ENCODE measurements at places on chromosomes 4 and X.

GRCh38 chr4:2949782-2950125, 13.5 kb downstream of the NOP14 start:
- DNase-seq, result no peak

GRCh38 chr4:8338351-8338961, 68.9 kb downstream of the HTRA3 start:
- no peak for DNase-seq

DNA sequence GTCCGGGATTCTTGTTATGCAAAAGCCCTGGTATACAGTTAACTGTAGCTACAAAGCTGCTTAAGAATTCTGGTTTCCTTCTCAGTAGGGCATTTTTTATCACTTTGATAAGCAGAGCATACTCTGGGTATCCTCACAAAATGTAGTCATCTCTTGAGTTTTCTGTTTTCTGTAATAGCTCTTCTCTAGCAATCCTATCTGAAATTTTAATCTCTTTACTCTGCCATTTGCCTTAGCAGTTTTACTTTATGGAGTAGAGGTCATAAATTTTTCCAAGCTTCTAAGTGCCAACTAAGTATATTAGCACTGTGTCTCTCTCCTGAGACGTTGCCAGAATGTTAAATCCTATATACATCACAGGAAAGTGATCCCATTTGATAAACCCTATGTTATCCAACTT, 28.0 kb upstream of the BANK1 start:
- no peak for DNase-seq

DNA sequence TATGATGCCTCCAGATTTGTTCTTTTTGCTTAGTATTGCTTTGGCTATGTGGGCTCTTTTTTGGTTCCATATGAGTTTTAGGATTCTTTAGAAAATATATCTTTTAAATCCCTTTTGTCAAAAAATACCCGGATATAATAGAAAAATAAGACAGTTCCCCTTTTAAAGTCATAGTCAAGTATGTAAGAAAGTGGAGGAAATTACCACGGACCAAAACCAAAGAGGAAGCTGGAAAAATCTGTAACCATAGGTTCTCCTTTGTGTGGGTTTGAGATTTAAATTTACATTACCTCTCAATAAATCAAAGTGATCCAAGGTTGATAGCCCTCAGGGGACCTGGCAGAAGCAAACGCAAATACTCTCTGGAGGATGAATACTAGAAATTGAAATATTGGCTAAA, 58.3 kb upstream of the PACRGL start:
- DNase-seq, result no peak

GRCh38 chr4:81839347-81840042, 367.8 kb upstream of the RASGEF1B start:
- no peak for DNase-seq

- DNase-seq, result no peak
Observed at GRCh38 chr4:161225327-161225726, 938.5 kb downstream of the FSTL5 start.

GRCh38 chr4:5707366-5707765, 993 bp downstream of the EVC2 start:
- DNase-seq, result no peak

DNA sequence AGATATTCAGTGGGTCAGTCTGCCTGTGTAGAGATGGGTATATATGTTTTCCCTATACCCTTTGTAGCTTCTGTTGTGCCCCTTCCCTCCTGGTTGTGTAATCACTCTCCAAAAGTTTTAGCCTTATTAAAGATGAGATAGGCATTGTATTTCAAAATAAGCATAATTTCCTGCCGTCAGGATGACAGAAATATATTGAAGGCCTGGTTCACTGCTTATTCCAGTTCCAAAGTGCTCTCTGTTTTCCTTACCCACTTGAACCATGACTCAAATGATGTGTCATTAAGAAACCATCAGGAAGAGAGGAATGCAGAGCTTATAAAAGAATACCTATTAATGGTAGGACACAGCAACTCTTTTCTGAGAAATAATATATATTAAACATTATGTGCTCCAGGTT, 178.5 kb downstream of the GABRB1 start:
- no peak for DNase-seq

- DNase-seq, result no peak
Observed at GRCh38 chr4:182748283-182748682, 168.9 kb downstream of the DCTD start.

DNA sequence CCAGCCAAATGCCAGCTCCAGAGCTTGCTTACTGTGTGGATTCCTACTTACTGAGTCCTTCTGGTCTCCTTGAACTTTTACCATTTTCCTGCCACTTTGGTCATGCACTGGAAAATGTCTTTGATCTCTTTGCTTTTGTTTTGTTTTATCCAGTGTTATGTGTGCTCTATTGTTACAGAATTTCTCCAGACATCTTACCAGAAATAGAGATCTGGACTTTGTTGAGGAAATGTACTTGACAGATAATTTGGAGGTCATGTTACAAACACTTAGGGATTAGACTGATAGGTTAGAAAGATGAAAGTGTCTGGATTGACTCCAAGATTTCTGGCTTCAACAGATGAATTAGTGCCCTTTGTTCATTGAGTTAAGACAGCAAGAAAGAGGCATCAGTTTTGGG, 5.7 kb upstream of the ZNF330 start:
- DNase-seq, result no peak

DNA sequence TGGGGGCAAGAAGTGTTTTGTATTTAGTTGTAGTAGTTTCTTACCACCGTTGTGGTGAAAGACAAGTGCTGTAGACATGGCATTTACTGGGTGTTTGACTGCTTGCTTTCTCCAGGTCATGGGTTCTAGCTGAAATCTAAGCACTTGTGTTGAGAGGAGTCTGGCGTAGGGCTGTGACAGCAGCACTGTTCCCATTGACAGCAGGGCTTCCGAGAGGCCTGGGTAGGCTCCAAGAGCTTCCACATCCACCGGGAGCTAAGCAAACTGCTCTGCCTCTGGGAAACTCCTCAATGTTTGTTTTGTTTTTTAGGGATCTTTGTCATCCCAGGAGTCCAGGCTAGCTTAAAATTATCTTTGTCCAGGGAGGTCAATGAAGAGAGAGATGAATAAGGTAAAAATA, 44.3 kb downstream of the BMPR1B start:
- no peak for DNase-seq

DNA sequence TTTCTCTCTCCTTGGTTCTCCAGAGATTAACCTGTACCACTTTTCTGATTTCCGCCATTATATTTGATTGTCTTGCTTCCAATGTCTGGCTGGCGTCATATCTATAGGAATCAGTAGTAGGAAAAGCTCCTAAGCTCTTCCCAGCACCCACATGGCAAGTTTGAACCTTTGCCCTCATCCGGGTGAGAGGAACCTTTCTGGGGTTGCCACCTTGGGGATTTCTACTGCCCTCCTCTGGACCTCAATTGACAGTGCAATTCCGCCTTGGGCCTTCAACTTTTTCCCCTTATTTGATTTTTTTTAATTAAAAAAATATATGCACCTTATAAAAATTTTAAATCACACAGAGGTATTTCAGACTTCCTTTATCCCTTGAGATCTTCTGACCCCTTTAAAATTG, 2.0 kb upstream of the CXorf66 start:
- DNase-seq, result no peak

GRCh38 chrX:140141444-140142029, 176.2 kb upstream of the CXorf66 start:
- DNase-seq, result no peak

DNA sequence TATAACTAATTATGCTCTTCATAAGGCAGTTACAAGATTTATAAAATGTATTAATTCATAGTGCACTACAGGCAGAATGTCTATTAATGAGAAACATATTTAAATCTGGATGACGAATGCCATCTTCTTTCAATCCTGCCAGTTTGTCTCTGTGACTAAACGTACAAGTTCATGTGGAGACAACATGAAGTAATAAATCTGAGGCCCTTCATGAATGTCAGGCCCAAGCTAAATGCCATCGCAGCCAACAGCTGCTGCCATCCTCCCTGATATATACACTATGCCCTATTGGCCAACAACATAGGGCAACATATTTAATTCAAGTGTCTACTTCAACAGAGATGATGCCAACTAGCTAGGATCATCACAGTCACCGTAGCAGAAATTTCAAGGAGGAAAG, 43.7 kb downstream of the TSPAN5 start:
- no peak for DNase-seq

DNA sequence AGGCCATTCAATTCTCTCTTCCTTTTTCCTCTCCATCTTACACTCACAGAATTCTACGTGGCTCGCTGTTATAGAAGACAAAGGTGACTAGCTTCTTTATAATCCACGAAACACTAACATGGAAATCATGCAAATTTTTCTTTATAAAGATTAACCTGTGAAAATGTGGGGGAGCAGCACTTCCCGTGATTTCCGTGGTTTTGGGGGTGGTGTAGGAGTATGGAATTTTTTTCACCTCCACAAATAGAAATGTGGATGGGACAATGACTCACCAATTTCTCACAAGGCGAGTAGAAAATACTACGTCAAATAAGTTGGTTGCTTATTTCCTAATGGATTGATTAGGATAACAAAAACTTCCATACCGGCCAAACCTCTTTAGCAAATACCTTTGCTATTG, 719.2 kb upstream of the TENM3 start:
- DNase-seq, result no peak

DNA sequence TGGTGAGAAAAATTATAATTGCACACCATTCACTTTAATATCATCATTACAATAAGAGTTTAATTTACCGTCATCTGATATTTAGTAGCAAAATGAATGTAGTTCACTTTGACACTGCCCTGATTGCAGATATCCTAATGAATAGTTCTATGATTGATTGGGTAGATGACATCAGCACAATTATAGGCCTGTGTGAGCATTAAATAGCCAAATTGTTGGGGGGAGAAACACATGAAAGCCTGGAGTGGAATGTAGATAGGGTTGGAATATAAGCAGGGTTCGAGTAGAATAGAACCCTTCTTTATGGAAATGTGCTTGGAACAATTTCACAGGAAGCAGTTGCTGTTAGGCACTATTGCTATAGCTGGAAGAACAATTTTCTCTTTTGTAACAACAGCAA, 1526.2 kb downstream of the RPA4 start:
- DNase-seq, result no peak

DNA sequence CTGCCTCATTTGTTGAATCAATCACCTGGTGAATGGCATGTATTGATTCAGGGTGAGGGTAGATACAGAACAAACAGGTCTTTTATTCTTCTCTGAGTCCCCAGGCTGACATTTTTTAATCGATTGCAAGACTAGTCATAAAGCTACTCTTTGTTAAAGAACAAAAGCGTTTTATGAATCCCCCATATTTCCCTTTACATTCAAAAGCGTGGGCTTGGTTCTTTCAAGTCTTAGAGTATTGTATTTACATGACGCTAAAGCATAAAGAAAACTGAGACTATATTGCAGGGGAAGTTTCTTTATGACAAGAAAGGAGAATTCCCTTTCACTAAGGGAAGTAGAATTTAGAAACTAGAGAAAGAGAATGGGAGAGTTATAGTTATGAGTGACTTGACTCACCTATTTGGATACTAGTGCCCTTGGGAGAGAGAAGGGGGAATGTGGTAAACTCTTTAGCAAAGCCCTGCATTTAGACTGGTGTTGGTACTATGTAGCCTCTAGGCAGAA, 69.3 kb upstream of the PDE5A start:
- no peak for DNase-seq

DNA sequence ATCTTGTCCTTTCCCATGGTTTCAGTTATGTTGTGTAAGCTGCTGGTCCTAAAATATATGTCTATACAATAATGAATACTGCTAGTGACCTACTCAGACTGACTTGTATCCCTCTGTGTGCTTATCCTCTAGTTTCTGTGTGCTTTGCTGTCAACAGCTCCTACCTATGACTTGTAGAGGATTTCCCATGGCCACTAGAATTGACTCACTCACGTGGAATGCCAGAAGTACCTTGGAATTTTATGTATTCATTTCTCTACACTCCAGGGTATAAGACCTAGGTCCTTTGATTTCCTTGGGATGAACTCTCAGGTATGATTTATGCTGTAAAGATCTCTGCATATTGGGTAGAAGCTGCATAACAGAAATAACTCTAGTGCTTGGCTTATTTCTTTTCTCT, 279.9 kb upstream of the SLIT2 start:
- no peak for DNase-seq

DNA sequence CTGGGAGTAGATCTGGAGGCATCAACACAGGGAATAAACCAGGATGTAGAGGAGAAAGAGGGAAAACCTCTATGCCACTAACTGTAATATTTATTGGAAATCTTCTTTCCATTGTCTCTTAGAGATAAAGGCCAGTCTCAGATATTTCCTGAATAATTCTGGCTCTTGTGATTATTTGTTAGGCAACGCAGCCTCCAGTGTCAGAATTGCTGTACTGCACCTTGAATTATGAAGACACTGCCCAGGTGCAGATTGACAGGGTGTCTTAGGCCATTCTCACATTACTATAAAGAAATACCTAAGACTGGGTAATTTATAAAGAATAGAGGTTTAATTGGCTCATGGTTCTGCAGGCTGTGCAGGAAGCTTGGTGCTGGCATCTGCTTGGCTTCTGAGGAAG, 100.7 kb upstream of the ZDHHC15 start:
- no peak for DNase-seq

GRCh38 chr4:101933855-101934254, 143.3 kb downstream of the BANK1 start:
- no peak for DNase-seq

DNA sequence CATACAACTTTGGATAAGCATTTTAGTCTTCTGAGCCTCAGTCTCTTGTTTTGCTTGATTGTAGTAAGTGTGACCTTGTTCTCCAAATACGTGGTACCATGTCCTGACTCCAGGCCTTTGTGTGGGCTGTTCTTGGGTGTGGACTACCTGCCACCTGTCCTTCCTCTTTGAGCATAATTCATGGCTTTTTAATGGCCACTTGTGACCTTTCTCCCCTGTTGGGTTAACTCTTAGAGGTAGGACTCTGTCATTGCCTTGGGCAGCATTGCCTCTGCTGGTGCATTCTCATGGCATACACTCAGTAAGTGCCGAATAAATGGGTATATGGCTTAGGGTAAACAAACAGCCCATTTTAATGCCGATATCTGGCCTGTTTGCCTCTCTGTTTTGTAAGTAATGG, 3.0 kb downstream of the NSD2 start:
- DNase-seq, result no peak

- DNase-seq, result no peak
Observed at GRCh38 chr4:11194431-11194830, 234.3 kb downstream of the HS3ST1 start.

DNA sequence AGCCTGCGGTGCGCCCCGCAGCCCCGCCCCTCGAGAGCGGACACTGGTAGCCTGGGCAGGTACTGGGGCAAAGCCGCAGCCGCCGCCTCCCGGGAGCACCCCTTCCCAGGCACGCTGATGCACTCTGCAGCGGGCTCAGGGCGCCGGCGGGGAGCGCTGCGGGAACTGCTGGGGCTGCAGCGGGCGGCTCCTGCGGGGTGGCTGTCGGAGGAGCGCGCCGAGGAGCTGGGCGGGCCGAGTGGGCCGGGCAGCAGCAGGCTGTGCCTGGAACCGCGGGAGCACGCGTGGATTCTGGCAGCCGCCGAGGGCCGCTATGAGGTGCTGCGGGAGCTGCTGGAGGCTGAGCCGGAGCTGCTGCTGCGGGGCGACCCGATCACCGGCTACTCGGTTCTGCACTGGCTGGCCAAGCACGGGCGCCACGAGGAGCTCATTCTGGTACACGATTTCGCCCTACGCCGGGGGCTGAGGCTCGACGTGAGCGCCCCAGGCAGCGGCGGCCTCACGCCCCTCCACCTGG, 401 bp downstream of the SOWAHD start:
- DNase-seq, result no peak

GRCh38 chrX:7582191-7582590, 260.8 kb upstream of the VCX start:
- no peak for DNase-seq

GRCh38 chr4:17557880-17558279, 19.1 kb upstream of the LAP3 start:
- DNase-seq, result no peak

- DNase-seq, result no peak
Observed at GRCh38 chr4:34318773-34319172, 1925.5 kb downstream of the ARAP2 start.
